H1 (cell line): ENCODE measurements at places on chromosomes 6 and 20. TPM values are rescaled to one million over a fixed set of nuclear protein-coding genes. Genes with fewer than 3 reads are reported as not detected.

RFX6 gene
- not detected in 2 replicates for total RNA-seq

DNA sequence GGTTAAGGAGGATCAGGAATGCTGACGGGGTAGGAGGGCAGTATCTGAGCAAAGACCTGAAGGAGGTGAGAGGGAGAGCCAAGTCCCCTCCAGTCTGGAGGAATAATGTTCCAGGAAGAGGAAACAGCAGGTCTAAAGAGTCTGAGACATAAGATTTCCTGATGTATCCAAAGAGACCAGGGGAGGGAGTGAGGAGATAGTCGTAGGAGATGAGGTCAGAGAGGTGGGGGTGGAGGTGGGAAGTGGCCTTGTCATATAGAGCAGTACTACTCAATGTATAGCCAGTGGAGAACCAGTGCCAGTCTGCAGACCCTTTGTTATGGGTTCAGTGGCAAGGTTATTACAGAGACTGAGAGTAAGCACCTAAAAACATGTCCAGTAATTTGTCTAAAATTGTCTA lies 130.6 kb downstream of the COL9A1 start:
- no peaks in the 10 kb centered on the region for H3K36me3 ChIP-seq
- no peaks in the 10 kb centered on the region for H3K27me3 ChIP-seq
- no peak overlapping the region for H3K4me3 ChIP-seq
- no peaks in the 10 kb centered on the region for H3K4me1 ChIP-seq

DNA sequence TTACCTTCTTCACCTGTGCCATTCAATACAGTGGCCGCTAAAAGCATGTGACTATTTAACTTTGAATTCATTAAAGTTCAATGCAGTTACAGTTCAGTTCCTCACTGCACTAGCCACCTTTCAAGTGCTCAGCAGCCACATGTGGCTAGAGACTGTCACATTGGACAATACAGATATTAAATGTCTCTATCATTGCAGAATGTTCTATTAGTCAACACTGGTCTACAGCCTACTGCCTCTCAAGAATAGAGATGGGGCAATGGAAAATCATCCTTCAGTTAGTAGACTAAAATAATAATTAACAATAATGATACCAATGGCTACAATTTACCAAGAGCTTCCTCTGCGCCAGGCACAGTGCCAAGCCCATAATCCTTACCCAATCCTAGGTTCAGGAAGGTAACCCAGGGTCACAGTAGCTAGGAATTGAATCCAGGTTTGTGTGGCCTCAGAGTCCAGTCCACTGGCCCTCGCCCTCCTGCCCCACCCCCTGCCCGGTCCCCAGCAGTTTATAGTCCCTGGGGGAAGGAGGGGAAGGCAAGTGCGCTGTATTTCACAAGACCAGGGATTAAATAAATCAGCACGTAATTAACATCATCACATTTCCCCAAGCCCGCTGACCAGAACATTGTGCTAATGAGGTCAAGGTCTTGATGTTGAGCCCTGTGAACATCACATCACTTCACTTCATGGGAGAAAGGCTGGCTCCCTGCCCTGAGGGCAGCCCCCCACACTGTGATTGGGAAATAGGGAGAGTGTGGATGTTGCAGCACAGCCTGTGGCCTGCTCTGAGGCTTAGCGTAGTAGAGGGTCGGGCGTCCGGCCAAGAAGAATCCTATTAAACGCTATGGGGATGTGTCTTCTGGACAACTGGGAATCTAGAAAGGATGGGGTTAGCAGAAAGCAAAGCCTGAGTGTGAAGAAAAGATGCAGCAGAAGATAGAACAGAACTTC lies 147.2 kb downstream of the VEGFA start:
- H3K27me3 ChIP-seq = no peaks in the 10 kb centered on the region
- DNase-seq = no peak
- H3K4me1 ChIP-seq = peaks cover 2% of the 10 kb centered on the region; the same call in 1 of the 2 replicates
- H3K36me3 ChIP-seq = no peaks in the 10 kb centered on the region
- H3K27ac ChIP-seq = no peak overlapping the region

LGSN gene
- 0.19 TPM in 1 of 2 replicates, not detected in the other for total RNA-seq

TRIM40 gene
- total RNA-seq = not detected in 2 replicates
